Iris pigment epithelial cell (primary cell): ENCODE measurements at places on chromosomes 11 and 22.

GRCh38 chr22:43448048-43448447 lies 36.2 kb downstream of the MPPED1 start:
- DNase-seq = peak; percentile 10

DNA sequence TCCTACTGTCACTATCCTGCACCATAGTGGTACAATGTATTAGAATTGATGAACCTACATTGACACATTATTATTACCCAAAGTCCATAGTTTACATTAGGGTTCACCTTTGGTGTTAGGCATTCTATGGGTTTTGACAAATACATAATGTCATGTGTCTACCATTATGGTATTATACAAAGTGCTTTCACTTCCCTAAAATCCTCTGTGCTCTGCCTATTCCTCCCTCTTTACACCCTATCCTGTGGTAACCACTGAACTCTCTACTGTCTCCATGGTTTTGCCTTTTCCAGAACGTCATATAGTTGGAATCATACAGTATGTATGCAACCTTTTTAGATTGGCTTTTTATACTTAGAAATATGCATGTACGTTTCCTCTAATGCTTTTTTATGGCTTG lies 51.5 kb downstream of the CCDC15 start:
- DNase-seq = no peak

GRCh38 chr11:66080055-66080817 lies 10.2 kb downstream of the PACS1 start:
- DNase-seq = peak; percentile 87

GRCh38 chr22:35580351-35581022 lies 36.6 kb downstream of the MB start:
- no peak for DNase-seq

DNA sequence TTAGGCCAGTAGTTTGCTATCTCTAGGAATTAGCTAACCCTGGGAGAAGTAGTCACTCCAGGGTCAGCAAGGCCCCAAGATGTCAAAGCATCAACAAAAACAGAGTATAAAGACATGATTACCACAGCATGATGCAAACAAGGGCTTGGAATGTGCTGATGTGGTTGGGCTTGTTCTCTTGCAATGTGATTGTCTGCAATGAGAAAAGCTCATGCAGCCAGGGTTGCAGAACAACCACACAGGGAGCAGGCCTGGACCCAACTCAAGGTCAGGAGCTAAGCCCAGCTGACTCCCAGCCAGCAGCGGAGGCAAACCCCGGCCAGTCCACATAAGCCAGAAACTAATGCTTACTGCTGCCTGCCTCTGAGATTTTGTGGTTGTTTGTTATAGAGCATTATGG lies 132.4 kb upstream of the ZC3H12C start:
- DNase-seq = peak; percentile 100

GRCh38 chr22:33741025-33741424 lies 179.3 kb downstream of the LARGE1 start:
- no peak for DNase-seq
